Stimulated activated CD4-positive, alpha-beta T cell treated with anti-CD3 and anti-CD28 coated beads, Interleukin-12 subunit alpha, Interleukin-12 subunit beta, amount 100 ng/mL, for 48 hours (primary cell): ENCODE measurements at places on chromosomes 4 and X.

GRCh38 chr4:158111241-158111640 lies 61.6 kb downstream of the GASK1B start:
- DNase-seq, result no peak

DNA sequence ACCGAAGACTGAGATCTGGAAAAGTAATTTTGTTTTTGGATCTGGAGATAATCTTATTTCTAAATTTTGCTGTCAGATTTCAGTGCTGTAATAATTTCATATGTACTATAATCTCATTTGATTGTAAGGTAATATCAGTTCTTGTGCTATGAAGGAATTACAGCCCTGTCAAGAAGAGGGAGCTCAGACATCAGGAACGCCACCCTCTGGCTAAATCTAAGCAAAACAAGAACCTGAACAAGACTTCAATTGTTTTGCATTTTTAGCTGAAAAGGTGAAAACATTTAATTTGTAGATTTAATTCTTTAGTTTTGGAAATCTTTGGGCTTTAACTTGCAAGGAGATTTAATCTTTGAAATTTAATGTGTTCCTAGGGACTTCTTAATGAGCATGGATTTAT lies 525.4 kb upstream of the HS3ST1 start:
- DNase-seq, result no peak

DNA sequence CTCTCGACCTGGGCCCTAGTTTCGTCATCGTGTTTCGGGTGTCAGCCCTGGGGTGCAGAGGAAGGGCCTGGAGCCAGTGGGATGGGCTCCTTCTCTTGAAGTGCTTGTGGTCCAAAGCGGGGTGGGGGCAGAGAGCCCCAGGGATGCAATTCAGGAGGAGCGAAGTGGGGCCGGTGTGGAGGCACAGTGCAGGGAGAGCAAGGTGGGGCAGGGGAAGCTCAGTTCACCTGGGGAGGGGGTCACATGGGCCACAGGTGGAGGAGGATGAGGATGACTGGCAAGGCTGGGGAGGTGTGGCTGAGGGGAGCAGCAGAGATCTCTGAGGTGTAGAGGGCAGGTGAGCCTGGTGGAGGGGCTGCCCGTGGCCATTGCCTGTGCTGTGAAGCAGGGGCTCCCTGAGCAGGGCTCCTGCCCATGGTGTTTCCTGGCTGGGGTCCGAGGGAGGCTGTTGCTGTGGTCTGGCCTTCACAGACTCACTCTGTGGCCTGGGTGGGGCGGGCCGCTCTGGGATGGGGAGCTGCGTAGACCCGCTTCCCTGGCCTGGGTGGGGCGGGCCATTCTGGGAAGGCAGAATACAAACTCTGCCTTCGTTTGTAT lies 6.9 kb downstream of the SORCS2 start:
- no peak for DNase-seq

DNA sequence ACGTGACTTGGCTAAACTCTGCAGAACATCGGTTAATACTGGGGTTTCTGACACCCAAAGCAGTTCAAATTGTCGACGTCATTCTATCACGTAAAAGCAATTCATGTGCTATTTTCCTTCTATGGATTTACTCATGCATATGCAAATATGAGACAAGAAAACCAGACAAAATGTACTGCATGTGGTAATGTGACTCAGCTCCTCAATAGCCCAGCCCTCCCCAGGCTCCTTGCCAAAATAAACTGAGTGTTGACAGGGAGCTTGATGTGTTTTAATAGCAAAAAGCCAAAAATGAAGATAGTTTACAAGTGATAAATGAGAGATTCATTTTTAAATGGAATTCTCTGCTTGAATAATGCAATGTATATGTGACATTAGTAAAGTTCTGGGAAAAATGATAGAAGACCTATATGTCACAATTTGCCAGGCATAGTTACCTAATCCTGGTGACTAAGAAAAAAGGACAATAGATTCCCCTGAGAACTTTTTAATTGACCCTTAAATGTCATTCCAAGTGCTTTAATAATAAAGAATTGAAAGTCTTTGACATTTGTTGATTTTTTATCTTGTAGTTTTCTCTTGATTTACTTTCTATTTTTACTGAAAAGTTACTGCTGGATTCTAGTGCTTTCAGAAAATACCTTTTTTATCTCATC lies 1700.6 kb upstream of the TENM3 start:
- DNase-seq, result no peak

DNA sequence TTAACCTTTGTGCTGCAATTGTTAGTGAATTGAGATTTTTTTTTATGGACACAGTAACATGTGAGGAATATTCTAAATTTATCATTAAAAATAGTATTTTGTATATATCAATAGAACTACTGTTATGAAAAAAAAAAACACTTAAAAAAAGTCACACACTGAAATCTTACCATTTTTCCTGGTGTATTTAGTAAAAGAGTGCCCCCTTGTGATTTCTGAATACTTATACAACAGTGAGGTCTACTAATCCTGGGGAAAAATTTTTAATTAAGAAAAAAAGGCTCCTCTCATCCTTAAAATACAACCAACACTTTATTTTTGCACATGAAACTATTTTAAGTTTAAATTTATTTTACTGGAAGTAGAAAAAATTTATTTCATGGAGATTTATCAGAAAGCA lies 56.4 kb upstream of the SPOCK3 start:
- no peak for DNase-seq

- no peak for DNase-seq
Measured at GRCh38 chr4:75034523-75034922, 101.6 kb downstream of the PARM1 start.

GRCh38 chrX:2425286-2426071 lies 75.3 kb downstream of the DHRSX start:
- DNase-seq, result no peak

- DNase-seq, result no peak
Measured at GRCh38 chr4:123640271-123640670, 243.7 kb downstream of the SPRY1 start.

DNA sequence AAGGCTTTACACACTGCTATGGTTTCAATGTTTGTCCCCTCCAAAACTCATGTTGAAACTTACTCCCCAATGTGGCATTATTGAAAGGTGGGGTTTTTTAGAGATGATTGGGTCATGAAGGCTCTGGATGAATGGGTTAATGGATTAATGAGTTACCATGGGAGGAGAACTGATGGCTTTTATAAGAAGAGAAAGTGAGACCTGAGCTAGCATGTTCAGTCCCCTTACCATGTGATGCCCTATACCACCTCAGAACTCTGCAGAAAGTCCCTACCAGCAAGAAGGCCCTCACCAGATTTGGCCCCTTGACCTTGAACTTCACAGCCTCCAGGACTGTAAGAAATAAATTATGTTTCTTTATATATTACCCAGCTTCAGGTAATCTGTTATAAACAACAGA lies 68.9 kb upstream of the CAPN6 start:
- no peak for DNase-seq

DNA sequence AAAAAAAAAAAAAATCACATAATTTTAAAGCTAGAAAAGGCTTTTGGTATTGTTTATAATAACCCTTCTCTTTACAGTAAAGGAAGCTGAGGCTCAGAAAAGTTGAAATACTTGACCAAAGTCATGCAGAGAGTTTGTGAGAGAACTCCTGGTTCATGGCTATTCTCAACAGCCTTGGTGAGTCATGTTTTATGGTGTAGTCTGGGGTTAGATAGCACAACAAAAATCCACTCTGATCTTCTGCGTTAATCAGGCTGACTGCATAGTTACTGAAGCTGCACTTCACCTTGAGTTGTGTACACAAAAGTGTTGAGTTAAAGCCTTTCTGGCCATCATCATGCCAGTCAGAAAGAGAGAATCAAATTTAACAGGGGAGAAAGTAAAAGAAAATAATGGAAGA lies 19.3 kb upstream of the SFRP2 start:
- no peak for DNase-seq

DNA sequence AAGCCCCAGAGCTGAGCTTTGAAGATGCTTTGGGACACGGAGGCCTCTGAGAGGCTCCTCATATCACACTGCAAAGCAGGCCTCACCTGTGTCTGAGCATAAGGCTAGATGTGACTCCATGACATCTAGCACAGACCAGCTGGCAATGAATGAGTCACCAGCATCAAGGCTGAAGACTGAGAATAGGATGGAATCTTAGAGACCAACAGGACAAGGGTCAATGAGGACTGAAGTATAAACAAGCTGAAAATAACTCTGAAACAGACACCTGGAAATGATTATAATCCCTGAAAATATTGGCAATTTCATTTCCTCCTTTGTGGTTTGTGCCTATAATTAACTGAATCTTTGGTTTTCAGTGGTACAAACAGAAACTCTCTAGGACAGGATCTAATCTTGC lies 87.1 kb upstream of the PRPS1 start:
- DNase-seq, result no peak

- DNase-seq, result no peak
Measured at GRCh38 chr4:147003956-147004809, 58.5 kb upstream of the TTC29 start.

GRCh38 chrX:113726466-113726865 lies 857.4 kb upstream of the HTR2C start:
- no peak for DNase-seq

GRCh38 chr4:76219299-76220055 lies 5.9 kb upstream of the SCARB2 start:
- no peak for DNase-seq
